ENCODE measurements at places on chromosomes 1 and 21. TPM values are rescaled to one million over a fixed set of nuclear protein-coding genes. Genes with fewer than 3 reads are reported as not detected.

CIART gene
- 8.8 TPM for total RNA-seq

CASZ1 gene
- 33.0 TPM for total RNA-seq

OR2T35 gene
- total RNA-seq, result 0.28 TPM

SNX7 gene
- 34.6 TPM for total RNA-seq

GRCh38 chr21:16597753-16598152, 868.0 kb downstream of the USP25 start:
- H3K4me3 ChIP-seq, result no peak overlapping the region
- H3K4me1 ChIP-seq, result no peaks in the 10 kb centered on the region
- no peaks in the 10 kb centered on the region for H3K36me3 ChIP-seq

KCNA2 gene
- total RNA-seq, result 1.3 TPM

IL19 gene
- total RNA-seq, result 3.6 TPM

GRCh38 chr1:220330265-220330664, 58.0 kb upstream of the RAB3GAP2 start:
- no peaks in the 10 kb centered on the region for H3K4me1 ChIP-seq
- no peak for DNase-seq
- H3K4me3 ChIP-seq, result no peak overlapping the region
- H3K27ac ChIP-seq, result no peak overlapping the region
- H3K27me3 ChIP-seq, result no peaks in the 10 kb centered on the region

ZNF697 gene
- 8.3 TPM for total RNA-seq

DNA sequence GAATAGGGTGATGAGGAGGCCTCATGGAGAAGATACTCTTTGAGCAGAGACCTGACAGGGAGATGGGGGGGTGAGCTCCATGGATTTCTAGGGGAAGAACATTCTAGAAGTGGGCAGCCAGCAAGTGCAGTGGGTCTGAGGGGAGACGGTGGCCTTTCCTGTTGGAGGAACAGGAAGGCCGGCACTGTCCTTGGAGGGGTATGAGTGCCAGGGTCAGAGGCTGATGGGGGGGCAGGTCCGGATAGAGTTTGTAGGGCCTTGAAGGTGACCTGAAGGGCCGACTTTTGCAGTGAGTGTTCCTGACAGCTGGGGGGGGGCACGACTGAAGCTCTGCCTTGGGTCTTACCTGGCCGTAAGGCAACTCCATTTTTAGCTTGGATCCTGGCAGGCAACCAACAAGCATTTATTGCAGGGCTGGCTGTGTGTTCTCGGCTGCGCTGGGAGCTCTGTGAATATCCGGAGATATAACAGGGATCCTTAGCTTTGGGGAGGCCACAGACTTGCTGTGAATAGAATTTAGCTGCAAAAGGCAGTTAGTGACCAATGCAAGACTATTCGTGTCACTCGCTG, 130.6 kb downstream of the MRPS6 start:
- no peaks in the 10 kb centered on the region for H3K36me3 ChIP-seq
- no peak overlapping the region for H3K4me3 ChIP-seq
- H3K4me1 ChIP-seq, result peaks cover 18% of the 10 kb centered on the region
- H3K27ac ChIP-seq, result peak overlapping the region; percentile 69
- no peak for DNase-seq
- no peaks in the 10 kb centered on the region for H3K27me3 ChIP-seq

VCAM1 gene
- 539 TPM for total RNA-seq

MMP23B gene
- total RNA-seq, result 7.1 TPM

- H3K27me3 ChIP-seq, result peaks cover 18% of the 10 kb centered on the region
- H3K4me3 ChIP-seq, result no peak overlapping the region
- H3K27ac ChIP-seq, result no peak overlapping the region
- H3K4me1 ChIP-seq, result peaks cover 5% of the 10 kb centered on the region
- no peaks in the 10 kb centered on the region for H3K36me3 ChIP-seq
Observed at GRCh38 chr1:214187121-214187900, 93.6 kb upstream of the SMYD2 start.

DNA sequence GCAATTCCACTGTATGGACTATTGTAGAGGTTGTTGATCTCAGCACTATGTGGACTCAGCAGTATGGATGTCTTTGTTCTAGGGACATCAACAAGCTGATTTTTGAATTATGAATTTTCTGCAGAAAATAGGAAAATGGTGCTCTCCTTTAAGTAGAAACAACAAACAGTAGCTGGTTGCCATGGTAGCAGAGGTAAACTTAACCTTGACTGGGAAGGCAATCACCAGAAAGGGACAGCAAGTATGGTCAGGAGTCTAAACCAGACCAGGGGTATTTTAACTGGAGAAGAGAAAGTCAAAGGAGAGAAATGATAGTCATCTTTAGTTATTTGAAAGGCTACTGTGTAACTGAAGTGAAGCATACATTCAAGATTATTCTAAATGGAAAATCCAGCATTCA, 22.3 kb downstream of the WLS start:
- no peaks in the 10 kb centered on the region for H3K36me3 ChIP-seq
- no peak overlapping the region for H3K27ac ChIP-seq
- peak; percentile 52 for DNase-seq

- no peak overlapping the region for H3K4me3 ChIP-seq
- H3K4me1 ChIP-seq, result no peaks in the 10 kb centered on the region
- DNase-seq, result no peak
- H3K27ac ChIP-seq, result no peak overlapping the region
- H3K36me3 ChIP-seq, result peaks cover 1% of the 10 kb centered on the region
Observed at GRCh38 chr21:14995695-14996490, 68.9 kb downstream of the NRIP1 start.
